T47D (cell line): ENCODE measurements at places on chromosomes 12 and 14.

- peak; percentile 82 for DNase-seq
Observed at GRCh38 chr14:23551266-23552028, at the start of gene ZFHX2. Gene ZFHX2 (minus strand): TSS chr14:23551765. CDS start chr14:23535325, 16,440 bp downstream.

- DNase-seq: no peak
Observed at GRCh38 chr14:63273129-63273528, 45.6 kb downstream of the GPHB5 start.

DNA sequence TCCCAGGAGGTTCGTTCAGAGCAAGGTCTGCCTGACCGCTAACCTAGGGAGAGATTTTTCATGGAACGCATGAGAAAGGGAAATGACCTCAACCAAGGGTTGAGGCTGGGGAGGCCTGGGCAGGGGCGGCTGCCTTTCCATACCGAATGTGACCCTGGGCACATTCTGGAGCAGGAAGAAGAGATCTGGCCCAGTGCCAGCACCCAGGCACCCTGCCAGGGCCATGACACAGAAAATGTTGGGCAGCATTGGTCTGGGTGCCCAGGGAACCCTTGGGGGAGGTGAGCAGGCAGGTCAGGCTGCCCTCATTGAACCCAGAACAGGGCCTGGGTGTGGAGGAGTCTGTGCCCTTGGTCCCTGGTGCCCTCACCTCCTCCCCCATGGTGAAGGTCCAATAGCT is 106.8 kb downstream of the CALM1 start:
- DNase-seq: no peak

- DNase-seq: no peak
Observed at GRCh38 chr14:93744876-93745275, 43.4 kb downstream of the PRIMA1 start.

- DNase-seq: no peak
Observed at GRCh38 chr12:76586764-76587395, 27.3 kb upstream of the OSBPL8 start.

GRCh38 chr12:45309836-45310626 is 94.1 kb downstream of the ANO6 start:
- DNase-seq: no peak

DNA sequence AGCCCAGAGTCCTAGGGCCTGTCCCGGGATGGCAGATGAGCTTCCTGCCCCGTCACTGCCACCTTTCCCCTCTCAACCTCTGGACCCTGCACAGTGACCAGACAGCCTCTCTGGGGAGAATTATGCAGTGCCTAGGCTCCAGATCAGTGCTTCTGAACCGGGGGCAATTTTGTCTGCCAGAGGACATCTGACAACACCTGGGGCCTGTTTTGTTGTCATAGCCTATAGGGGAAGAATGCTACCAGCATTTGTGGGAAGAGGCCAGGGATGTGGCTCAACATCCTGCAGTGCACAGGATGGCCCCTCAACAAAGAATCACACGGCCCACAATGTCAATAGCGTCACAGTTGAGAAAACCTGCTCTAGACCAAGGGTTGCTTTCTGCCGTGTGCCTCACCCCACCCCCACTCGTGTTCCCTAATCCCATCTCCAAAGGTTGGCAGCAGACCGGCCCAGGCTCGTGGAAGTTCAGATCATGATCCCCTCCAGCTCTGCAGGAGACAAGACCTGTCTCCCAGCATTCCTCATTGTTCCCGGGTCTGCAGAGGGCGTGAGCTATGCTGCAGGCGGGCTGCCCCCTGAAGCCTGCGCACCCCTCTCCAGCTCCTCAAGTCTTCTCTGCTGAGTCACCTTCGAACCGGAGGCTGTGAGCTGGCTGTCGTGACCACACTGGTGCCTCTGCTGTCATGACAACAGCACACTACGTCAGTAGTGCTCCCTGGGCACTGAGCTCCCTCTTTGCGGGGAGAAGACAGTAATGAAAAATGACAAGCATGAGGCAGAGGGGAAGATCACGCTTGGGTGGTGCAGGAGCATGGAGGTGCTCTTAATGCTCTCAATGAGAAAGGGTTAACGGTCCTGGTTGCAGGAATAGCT is 2.0 kb upstream of the GAPDH start:
- peak; percentile 51 for DNase-seq

- DNase-seq: no peak
Observed at GRCh38 chr12:77377622-77378021, 312.3 kb upstream of the E2F7 start.

DNA sequence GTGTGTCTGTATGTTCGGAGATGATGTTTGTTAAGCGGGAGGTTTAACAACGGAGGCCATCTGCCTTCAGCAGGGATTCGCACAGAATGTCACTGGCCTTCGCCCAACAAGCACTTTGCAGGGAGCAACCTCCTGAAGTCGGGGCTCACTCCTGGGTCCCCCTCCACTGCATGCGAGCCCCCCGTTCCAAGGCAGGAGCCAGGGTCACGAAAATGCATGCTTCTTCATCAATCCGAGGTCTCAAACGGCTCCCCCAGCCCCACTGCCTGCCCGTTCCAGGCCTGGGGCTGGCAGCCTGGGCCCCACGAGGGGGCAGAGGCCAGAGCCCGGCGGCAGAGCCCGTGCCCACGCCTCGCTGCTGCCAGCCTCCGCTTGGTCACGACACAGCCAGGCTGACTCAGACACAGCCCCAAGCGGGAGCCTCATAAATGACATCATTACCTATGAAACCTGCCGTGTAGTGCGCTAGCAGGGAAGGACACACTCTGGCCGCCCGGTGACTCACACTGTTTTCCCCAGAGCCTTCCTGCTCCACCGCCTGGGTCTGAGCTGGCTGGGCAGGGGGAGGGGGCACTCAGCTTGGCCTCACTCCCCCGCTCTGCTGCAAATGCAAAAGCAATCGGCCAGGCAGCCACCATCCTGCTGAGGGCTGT is 169.5 kb upstream of the RTL1 start:
- DNase-seq: peak; percentile 90
